Pulmonary artery endothelial cell (primary cell): ENCODE measurements at places on chromosomes 1 and 21.

GRCh38 chr1:182817802-182818201 lies 21.3 kb upstream of the DHX9 start:
- DNase-seq, result no peak

GRCh38 chr1:59522925-59523505 lies 226.1 kb downstream of the FGGY start:
- DNase-seq, result no peak

DNA sequence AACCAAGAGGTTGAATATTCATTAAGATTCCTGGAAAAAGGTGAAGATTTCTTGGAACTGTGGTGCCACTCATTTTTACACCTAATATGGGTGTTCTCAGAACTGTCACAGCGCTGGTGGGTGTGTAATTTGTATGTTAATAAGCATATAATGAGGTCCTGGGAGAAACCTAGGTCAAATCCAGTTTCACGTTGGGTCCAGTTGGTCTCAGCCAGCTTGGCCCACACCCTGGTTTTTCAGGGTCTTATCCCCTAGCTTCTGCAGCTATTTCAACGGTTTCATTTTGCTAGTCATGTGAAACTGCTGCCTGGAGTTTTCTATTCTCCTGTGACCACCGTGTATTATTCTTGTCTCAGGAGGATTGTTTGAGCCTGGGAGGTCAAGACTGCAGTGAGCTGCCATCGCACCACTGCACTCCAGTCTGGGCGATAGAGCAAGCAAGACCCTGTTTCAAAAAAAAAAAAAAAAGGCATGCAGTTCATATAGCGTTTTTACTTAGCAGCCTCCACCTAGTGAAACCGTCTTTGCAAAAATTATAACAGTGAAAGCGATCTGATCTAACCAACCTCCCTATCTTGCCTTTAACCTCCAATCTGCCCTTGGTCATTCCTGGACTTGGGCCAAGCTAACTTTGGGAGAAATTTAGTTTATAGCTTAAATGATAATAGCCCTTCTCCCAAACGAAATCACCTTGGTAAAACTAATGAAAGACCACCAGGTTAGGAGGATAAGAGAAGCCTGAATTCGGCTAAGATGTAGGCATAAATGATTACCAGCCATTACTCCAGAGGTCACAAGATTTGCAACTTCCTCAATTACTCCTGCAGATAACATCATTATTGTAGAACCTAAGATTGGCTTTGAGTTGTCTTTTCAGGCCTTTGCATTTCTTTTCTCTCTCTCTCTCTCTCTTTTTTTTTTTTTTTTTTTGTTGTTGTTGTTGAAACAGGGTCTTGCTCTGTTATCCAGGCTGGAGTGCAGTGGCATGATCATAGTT lies 44.0 kb downstream of the PTAFR start:
- no peak for DNase-seq

DNA sequence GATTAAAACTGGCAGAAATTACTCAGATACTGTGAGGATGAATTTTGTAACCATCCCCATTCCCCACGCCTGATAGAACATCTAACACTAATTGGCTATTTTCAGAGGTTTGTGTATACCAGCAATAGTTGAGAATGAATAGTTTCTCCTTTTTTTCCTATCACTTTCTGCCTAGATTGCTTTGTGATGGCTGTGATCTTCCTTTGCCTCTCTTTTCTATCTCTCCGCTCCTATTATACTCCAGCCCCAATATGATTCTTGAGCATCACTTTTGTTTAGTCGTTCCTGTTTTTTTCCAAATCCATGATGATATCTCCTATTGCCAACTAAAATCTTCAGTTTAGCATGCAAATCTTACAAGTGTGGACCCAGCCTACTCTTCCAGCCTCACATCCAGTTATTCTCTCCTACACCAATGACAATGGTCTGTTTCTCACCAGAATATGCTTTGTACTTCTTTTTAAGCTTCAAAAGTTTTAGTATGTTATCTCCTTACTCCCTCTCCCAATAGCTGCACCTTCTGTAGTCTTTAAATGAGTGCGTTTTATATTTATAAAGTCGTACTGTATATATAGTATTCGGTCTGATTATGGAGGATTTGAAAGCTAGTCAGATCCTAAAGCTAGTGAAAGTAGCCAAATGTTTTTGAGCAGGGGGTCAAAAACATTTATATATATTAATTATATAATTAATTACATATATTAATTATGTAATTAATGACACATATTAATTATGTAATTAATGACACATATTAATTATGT lies 25.2 kb downstream of the MAGI3 start:
- no peak for DNase-seq

- DNase-seq, result no peak
These were observed 98.8 kb upstream of the ZBTB40 start for GRCh38 chr1:22352896-22353295.

- no peak for DNase-seq
These were observed 5.5 kb upstream of the TRAPPC10 start for GRCh38 chr21:44006656-44007055.

- DNase-seq, result no peak
These were observed 100.7 kb downstream of the BARHL2 start for GRCh38 chr1:90616395-90616794.

DNA sequence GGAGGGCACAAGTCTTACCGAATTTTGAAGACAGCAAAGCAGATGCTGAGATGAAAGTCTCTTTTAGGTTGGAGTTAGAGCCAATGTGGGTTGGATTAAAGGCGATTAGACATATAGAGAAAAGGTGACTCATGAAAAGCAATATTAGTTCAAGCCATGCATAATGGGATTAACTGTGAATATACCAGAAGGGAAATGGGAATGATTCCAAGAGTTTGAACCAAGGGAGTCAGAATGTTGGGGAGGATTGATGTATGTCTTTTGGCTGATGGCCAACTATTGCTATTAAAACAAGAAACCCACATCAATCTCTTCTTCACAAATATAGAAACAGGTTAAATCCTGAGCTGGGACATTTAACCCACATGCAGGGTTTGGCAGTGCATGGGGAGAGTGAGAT lies 1.2 kb downstream of the HMGCS2 start:
- no peak for DNase-seq

DNA sequence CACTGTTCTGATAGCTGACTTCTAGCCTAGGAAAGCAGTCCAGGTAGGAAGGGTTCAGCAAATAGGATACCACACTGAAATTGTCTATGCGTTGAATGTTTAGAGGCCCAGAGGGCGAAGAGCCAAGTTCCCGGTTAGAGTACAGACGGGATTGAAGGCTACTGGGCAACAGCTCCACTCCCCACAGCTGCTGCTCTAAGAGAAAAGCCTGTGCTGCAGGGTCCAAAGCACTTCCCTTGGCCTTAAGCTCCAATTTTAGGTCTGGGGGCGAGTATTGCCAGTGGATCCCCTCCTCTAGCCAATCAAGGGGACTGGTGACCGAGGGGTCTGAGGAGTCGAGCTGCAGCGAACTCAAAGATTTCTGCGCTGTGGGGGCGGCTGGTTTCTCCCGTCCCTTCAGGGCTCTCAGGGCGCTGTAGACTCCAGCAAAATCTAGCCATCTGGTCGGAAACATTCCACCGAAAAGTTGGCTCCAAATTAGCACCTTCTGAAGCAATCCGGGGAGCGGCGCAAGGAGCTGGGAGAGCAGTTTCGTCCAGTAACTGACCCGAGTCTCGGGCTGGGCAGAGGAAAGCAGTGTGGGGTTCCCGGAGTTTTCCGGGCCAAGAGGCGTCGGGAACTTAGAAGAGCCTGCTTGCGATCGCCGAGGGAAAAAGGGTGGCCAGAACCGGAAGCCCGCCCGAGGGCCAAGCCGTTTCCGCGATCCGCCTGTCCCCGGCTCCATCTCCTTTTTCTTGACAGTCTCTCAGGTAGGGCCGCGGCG lies 748 bp downstream of the PPP1R15B start:
- DNase-seq, result no peak

- no peak for DNase-seq
These were observed 96.5 kb upstream of the WNT4 start for GRCh38 chr1:22239378-22239777.

- DNase-seq, result no peak
These were observed 84.5 kb downstream of the ATP6V1G3 start for GRCh38 chr1:198455966-198456365.

DNA sequence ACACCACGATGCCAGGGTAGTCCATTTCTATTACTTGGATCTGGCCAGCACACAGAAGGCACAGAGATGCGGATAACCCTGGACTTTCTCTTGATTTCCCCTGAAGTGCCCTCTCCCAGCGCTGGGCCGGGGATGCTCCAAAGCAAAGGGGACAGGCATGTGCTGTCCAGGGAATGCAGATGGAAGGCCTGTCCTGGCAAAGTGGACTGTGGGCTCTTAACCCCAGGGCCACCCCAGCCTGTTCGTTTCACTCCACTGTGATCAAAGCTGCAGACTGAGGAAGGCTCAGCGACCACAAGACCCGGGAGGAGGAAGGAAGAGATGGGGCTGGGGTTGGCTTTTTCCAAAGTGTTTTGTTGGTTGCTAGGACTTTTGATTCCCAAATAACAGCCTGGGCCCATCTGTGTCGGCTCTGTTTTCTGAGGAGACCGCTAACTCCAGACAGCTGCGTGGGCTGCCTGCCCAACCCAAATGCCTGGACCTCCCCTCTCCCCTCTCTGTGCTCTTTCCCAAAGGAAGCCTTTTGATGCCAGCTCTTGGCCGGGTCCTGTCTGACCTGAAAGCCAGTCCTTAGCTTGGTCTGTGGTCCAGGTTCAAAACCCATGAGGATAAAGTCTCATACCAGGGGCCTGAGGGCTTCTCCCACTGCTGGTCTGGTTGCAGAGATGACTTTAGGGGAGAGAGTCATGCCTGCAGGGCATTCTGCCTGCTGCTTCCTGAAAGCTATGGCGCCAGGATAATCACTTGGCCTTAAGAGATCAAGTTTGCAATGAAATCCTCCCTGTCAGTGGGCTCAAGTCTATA lies 119.6 kb upstream of the CD34 start:
- DNase-seq, result no peak

DNA sequence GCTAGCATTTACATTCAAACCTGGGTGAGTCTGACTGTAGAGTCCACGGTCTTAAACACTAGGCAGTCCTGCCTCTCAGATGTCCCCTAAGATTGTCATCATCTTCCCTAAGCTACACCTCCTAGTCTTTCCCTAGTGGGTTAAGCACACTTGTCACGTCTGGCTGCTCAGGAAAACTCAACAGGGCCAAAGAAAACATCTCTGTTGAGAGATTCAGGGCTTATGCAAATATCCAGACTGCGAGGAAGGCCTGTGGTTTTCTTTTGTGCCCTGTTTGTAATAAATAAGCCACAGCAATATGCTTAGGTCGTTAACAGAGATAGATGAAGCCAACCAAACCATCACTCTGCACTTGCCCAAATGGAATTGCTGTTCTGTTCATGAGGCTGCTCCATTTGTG lies 472.6 kb upstream of the DEPDC1 start:
- DNase-seq, result no peak

- DNase-seq, result no peak
These were observed 4.0 kb downstream of the PRELP start for GRCh38 chr1:203479646-203480045.

- no peak for DNase-seq
These were observed 63.4 kb downstream of the OPTC start for GRCh38 chr1:203557390-203557789.

DNA sequence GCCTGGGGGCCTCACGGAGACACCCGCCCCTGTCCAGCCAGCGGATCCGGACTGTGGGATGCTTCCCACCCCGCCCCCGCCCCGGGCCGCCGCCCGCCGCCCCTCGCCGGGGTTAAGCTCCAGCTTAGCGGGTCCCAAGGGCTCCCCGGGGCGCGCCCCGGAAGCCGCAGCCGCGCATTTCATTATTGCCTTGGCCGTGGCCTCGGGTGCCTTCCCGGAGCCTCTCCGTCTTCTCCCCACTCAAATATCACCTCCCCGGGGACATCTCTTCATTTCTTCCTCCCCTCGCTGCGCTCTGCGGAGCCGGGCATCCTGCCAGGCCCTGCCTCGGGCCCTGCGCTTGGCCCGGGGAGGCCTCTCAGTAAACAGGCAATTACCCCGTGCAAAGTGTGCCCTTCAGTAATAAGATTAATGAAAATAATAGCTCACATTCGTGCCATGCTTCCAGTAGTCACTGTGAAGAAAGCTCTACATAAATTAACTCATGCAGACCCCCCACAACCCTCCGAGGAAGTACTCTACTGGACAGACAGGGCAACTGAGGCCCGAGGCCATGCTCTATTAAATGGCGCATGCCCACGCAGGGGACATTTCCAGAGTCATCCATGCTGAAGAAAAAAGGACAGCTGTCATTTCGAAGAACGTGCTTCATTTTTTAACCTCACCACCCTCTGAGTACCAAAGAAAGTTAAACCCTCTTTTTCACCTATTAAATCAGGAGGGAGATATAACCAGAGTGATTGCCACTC lies 49.9 kb upstream of the LAPTM5 start:
- no peak for DNase-seq

DNA sequence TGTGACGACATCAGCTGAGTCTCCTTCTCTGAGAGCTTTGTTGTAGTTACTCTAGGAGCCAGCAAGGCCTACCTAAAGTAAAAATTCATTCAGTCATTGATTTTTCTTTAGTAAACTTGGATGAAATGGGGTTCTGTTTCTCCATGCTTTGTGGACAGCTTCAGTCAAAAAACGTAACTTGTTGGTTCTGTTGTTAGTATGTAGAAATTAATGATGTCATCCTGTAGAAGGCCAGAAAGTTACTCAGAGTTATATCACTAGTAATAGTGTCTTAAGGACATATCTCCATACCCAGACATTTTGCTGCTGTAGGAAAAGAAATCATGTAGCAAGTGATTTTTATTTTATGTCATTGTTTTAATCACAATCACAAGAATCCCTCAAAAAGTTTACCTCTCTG lies 43.0 kb downstream of the KDM1A start:
- DNase-seq, result no peak

GRCh38 chr1:115679141-115679611 lies 37.4 kb downstream of the VANGL1 start:
- no peak for DNase-seq

- no peak for DNase-seq
These were observed 28.3 kb downstream of the CCN1 start for GRCh38 chr1:85608851-85609250.

DNA sequence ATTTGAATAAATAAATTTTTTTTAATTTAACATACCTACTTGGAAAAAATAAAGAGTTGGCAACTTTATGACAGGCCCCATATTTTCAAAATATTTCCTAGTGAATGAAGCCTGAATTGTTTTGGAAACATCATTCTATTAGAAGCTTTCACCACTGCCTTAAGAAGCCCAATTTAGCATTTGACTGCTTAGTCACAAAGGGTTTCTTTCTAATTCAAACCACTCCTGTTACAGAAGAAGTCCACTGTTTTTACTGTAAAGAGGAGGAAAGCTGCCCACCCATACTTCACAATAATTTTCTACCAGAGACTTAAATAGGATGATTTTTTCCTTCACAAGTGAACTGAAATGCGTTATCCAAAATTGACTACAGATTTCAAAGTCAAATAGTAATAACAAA lies 534.6 kb upstream of the PTBP2 start:
- no peak for DNase-seq

- DNase-seq, result no peak
These were observed 12.0 kb downstream of the XCL2 start for GRCh38 chr1:168531615-168532345.

- no peak for DNase-seq
These were observed 171.9 kb downstream of the SMYD3 start for GRCh38 chr1:246335151-246335550.
